ENCODE measurements at places on chromosomes 16 and 17. TPM values are rescaled to one million over a fixed set of nuclear protein-coding genes. Genes with fewer than 3 reads are reported as not detected.

DNA sequence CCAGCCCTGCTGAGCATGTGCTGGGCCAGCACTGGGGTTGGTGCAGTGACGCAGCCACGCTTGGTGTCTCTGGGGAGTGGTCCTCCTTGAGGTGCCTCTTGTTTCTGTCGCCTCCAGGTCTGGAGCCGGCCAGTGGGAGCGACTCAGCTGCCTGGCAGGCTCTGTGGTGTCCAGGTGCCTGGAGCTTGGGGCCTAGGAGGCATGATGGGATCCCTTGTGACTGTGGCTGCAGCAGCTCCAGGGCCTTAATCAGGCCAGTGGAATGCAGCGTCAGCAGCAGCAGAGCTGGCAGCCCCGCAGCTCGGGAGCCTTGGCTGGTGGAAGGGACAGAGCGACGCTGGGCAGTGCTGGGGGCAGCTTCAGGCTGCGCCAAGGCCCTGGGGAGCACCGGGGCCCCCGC is 74.7 kb upstream of the CIBAR2 start:
- DNase-seq: no peak

Gene PHF23
- 32.8 TPM for polyA plus RNA-seq

- DNase-seq: no peak
Observed at GRCh38 chr17:16456742-16457316, 35.2 kb downstream of the LRRC75A start.

GRCh38 chr16:89317729-89318429 is 100.4 kb downstream of the ZNF778 start:
- no peak for DNase-seq

GRCh38 chr17:56171186-56171959 is 18.1 kb downstream of the ANKFN1 start:
- DNase-seq: no peak

DNA sequence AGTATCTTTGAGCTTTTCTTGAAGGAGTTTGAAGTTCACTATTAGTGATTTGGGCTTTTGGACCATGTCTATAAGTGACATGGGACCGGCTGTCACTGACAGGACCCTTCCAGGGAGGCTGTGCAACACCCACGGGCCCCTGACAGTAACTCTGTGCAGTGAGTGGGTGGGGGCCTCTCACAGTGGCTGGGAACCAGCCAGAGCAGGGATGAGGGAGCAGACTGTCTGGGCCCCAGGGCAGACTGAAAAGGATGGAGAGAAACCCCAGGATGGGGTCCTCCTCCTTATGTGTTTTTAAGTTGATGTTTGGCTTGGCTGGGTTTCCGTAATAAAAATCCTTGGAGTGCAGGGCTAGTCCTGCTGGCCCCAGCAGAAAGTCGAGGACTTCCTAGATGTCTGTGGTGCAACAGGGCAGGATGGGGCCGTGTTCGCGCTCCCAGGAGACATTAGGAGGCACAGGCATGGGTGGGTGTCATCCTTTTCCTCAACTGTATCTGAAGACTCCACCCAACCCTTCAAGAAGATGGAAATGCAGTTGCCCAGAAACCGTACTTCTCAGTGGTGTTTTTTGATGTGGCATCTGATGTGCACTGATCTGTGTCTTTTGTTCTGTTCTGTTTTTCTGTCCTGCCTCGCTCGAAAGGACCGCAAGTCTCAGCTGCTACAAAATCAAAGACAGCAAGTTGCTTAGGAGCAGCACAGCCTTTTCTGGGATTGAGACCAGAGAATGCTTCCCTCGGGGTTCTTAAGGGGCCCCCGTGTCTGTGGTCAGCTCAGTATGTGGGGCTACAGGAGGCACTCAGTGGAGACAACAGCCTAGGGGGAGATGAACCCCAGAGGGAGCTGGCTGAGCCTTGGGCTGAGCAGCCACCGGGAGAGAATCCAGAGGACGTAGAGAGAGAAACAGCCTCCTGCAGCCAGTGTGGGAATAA is 24.2 kb downstream of the PLD6 start:
- no peak for DNase-seq
